ENCODE measurements at places on chromosomes 5 and 9.

- DNase-seq: no peak
These were observed 347.3 kb downstream of the CDH12 start for GRCh38 chr5:22505891-22506290.

DNA sequence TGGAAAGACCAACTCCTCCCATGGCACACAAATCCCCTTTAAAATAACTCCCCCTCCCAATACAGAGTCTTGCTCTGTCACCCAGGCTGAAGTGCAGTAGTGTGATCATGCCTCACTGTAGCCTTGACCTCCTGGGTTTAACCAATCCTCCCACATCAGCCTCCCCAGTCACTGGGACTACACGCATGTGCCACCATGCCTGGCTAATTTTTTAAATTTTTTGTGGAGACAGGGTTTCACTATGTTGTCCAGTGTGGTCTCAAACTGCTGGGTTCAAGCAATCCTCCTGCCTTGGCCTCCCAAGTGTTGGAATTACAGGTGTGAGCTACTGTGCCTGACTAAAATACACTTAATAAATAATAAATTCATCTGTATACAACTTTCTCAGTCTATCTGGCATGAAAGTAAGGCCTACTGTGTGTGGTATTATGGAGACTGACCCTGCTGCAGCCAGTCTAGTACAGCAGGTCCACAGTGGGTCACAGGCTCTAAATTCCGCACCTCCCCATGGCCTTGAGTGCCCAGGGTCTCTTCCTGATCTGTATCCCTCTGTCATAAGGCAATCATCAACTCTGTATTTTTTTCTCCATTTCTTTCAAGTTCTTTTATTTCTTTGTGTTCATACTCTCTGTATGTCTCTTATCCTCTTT, 169.4 kb downstream of the MAPKAP1 start:
- DNase-seq: no peak

- no peak for DNase-seq
These were observed at the start of gene GTF3C4 for GRCh38 chr9:132670457-132671391. GTF3C4 (plus strand) TSS chr9:132670464; CDS start chr9:132670599, 135 bp downstream.

GRCh38 chr5:65923339-65923738, 3.0 kb upstream of the ERBIN start:
- no peak for DNase-seq

- peak; percentile 61 for DNase-seq
These were observed 87.0 kb downstream of the ZNF618 start for GRCh38 chr9:113963017-113963620.

GRCh38 chr5:145242551-145242950, 592.6 kb downstream of the PRELID2 start:
- no peak for DNase-seq

GRCh38 chr5:64384765-64385164, 121.0 kb upstream of the RGS7BP start:
- DNase-seq: peak; percentile 13
